Psoas muscle (tissue), 8 donors: ENCODE measurements at places on chromosomes 2 and 18. TPM values are rescaled to one million over a fixed set of nuclear protein-coding genes. Genes with fewer than 3 reads are reported as not detected.

COL3A1 gene
- polyA plus RNA-seq: 11.2 TPM

ASPRV1 gene
- polyA plus RNA-seq: 1.2 TPM

DNA sequence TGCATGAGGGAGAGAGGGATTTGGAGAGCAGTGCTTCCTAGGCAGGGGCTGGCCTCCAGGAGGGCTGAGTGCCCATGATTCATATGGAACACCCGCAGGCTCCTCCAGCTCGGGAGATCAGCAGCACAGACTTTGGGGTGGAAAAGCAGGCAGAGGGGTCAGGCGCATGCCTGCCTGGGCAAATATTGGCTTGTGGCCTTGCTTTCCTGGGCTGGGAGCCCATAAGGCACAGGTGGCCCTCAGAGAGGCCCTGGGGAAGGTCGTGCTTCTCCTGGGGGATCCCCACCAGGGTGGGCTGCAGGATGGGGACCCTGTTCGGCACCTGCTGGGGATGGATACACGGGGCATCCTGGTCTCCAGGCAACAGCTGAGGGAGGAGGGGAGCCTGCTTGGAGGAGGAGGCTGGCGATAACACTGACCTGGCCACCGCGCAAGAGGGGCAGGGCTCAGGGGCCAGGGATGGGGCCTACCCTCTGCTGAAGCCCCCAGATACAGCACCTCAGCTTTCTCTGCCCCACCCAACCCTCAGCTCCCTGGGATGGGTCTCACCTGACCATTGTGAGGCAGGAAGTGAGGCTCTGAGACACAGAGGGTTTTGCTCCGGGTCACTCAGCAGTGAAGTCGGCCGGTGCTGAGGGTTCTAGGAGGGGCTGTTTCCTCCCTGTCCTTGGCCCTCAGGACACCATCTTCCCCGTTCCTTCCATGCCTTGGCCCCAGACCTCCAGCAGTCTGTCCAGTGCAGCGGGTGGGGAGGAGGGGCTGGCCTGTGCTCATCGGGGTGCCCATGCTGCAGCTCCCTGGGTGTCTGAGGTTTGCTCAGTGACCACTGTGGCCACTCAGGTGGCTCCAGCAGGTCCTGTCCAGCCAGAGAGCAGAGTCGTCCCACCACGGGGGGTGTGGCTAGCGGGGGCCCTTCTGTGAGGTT lies 12.0 kb downstream of the AQP12A start:
- DNase-seq: peak; percentile 37

DPYSL5 gene
- polyA plus RNA-seq: not detected

GRCh38 chr2:201872591-201872990 lies 66.3 kb downstream of the CDK15 start:
- no peak for DNase-seq

- DNase-seq: no peak
These were observed 32.4 kb upstream of the MRPL19 start for GRCh38 chr2:75614162-75614651.

DNA sequence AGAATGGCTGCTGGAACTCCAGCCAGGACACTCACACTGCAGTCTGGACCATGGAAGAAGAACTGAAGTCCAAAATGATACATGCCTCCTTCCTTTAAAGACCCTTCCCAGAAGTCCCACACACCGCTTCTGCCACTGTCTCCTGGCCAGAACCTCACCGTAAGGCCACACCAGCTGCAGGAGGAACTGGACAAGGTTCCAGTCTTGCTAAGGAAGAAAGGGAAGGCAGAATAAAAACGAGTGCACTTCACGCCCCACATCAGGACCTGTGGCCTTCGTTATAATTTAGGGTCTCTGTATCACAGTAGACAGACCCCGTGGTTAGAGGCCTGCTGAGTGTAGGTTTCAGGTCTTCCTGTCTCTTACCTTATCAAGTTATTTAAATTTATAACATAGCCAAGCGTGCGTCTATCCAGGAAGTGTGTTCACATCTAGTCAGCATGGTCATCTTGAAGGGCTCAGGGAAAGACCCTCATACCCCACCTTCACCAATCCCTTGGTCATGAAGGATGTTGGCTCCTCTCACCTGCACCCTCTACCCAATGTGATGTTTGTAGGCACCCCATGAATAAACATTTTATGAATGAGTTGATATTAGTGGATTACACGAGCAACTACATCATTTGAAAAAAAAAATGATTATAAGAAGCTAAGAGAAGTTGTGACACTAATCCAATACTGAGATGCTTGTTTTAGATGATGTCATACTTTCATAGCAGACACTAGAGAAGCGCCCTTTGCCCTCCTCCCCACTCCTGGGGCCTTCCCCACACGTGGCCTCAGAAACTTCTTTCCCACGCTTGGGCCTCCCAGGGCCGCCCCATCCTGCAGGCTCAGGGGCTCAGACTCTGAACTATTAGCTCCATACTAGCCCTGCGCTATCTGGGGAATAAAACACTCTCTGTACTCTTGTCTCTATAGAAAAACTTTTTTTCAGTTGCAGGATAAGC lies 157.6 kb downstream of the FAM210A start:
- DNase-seq: no peak

DNA sequence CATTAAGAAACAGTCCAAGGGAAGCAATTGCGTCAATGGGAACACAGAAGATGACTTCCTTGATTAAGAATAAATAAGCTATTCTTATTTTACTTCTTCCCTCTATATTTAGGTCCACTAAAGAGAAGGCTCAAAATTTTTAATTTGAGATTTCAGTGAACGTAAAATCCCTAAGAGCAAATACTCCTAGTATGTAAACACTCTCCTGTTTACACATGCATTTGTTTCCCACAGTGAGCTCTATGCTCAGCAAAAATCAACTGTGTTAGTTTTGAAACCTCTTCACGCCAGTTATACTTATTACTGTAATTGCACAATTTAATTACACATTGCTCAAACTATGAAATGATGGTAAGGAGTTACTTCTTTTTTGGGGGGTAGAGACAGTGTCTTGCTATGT lies 8.8 kb downstream of the SLC39A6 start:
- no peak for DNase-seq

DNA sequence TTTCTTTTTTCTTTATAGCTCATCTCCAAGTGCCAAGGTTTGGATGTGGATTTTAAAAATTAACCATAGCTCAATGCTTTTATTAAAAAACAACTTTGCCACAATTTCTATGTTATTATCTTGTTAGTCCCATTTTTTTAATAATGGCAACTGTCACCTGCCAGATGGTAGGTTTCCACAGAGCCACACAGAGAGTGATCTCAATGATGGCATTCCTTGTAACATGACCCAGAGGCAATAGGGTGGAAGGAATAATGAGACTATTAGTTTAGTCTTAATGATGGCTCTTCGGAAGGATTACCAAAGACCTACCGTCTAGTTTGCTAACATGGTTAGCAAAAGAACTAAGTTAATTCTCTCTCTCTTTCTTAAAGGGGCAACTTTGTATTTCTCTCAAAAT lies 64.0 kb downstream of the REL start:
- DNase-seq: no peak
